ENCODE measurements at places on chromosomes 4 and X. TPM values are rescaled to one million over a fixed set of nuclear protein-coding genes. Genes with fewer than 3 reads are reported as not detected.

CT45A3 gene
- not detected for total RNA-seq

DNA sequence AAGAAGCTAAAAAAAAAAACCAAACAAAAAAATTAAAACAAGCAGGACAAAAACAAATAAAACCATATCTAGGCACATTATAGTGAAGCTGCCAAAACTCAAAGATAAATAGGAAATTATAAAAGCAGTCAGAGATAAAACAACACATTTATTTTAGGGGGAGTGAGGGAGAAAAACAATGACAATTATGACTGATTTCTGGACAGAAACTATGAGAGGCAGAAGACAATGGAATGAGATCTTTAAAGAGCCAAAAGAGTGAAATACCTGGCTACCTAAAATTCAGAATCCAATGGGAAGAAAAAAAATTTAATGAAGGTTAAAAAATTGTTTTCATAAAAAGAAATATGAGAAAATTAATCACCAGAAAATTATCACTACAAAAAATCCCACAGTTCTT lies 33.4 kb downstream of the C4orf50 start:
- no peak for DNase-seq

DNA sequence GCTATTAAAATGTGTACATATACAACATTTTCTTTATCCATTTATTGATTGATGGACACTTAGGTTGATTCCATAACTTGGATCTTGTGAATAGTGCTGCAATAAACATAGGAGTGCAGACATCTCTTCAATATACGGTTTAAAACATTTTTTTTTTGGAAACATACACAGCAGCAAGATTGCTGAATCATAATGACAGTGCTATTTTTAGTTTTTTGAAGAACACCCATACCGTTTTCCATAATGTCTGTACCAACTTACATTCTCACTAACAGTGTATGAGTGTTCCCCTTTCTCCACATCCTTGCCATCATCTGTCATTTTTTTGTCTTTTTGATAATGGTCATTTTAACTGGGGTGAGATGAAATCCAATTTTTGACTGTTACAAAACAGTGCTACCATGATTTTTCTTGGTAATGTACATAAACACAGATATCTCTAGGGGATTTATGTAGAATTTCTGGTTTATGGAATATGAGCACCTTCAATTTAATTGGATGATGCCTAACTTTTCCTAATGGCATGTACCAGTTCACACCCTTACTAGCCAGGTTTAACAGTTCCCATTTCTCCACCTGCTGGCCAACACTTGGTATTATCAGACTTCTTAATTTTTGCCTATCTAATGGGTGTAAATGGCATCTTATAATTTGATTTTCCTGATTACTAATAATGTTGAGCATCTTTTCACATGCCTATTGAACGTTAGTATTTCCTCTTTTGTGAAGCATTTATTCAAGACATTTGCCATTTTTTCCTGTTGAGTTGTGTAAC lies 21.0 kb upstream of the TMSB15B start:
- DNase-seq = no peak

DNA sequence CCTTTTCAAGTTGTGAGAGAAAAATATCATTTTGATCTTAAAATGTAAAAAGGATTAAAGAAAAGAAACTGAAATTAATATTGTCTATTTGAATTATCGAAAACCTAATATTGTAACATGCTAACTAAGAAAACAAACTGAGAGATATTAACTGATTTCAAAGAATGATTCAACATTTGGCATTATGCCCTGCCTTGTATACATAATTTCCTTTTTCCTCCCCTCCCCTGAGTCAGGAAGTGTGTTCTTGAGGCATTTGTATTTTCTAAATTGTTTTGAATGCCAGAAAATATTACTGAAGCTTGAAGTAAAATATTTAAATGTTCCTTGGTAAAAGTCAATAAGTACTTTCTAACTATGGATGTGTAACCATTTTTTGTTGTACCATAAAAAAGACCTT lies 49.4 kb downstream of the RPS6KA3 start:
- no peak for DNase-seq

DNA sequence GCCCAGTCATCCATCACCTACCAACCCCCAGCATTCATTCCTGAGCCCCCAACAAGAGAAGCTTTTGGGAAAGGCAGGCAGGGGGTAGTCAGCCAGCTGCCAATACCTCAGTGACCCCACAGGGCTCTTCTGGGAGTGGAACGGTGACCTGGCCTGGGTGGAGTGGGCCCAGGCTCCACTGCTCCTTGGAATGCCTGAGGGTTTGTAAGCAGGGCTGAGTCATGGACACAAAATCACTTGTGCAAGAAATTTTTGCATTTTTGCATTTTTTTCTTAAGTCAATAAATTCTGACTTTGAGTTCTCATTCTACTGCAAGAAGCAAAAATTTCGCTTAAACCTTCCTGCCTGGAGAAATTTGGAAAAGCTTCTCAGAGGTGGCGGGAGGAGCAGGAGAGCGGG lies 18.5 kb downstream of the SORCS2 start:
- no peak for DNase-seq

- no peak for DNase-seq
Measured at GRCh38 chr4:80237992-80238391, 28.5 kb upstream of the FGF5 start.

DNA sequence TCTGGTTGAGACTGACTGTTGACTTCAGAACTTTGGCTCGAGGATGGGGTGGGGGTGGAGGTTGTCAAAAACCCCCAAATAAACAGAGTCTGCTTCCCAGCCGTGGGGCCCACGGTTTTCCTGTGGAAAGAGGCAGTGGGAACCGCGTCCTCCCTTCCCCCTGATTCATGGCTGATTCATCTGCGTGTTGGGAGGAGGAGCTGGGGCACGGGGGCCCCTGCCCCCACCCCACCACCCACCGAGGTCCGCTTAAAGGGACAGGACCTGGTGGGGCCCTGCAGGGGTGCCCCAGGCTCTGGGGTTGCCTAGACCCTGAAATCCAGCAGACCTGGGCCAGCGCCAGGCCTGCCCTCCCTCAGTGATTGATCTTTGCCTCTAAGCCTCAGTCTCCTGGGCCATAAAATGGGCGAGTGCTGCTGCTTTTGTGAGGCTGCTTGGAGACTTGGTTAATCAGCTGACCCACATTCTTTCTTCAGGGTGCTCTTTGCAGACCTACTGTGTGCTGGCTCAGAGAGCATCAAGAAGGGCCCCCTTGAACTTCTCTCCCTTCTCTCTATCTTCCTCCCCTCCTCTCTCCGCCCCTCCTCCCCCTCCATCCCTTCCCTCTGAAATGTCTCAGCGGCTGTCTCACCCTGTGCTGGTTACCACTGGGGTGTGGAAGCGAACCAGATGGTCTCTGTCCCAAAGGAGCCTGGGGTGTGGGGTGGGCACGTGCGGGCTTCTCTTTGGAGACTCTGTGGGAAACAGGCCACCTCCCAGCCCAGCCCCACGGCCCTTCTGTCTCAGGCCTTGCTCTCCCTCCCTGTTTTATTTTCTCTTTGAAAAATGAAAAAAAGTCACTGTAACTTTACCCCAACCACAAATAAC lies 9.1 kb downstream of the HTRA3 start:
- DNase-seq = no peak

DNA sequence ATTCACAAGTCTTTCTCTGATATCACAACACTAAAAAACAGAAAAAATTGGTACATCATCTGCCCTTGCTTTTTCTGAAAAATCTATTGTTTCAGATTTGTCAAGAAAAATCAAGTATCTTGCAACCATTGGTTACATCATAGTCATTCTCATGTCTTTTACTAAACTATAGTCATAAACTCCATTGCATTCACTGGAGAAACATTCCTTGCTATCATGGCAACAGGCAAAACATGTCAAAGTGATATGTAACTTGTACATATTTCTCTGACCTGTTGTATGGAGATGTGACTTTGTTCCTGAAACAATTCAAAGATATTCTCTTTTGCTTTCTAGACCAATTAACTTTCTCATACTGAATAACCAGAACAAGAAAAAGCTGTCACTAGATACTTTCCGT lies 121.9 kb upstream of the ANK2 start:
- DNase-seq = no peak

DNA sequence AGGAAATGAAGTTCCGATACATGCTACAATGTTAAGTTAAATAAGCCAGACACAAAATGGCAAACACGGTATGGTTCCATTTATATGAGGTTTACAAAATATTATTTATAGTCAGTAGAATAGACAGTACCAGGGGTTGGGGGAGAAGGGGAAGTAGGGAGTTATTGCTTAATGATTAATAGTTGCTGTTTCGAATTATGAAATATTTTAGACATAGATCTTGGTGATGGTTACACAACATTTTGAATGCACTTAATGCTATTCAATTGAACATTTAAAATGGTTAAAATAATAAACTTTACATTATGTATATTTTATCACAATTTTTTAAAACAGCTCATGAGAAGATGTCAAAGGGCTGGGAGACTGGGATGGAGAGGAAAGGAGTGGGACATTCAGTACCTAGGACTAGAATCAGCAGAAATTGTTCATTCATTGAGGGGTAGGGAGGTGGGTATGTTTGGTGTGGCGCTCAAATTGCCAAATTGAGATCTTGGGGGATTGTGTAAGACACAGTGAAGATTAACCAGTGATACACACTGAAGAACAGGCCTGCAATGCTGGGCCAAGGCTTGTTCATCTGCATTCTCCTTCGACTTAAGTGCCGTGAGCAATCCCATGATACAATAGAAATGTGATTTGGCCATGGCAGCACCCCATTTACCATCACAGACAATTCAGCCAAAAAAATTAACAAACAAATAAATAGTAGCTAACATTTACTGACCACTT lies 165.6 kb upstream of the GALNT7 start:
- DNase-seq = no peak
